ENCODE measurements at places on chromosomes 6 and 20.

GRCh38 chr6:12751694-12752325 is 35.2 kb downstream of the PHACTR1 start:
- DNase-seq = no peak

- no peak for DNase-seq
Measured at GRCh38 chr6:167726043-167726621, 100.6 kb upstream of the AFDN start.

GRCh38 chr20:3543901-3544507 is 73.2 kb downstream of the ATRN start:
- DNase-seq = no peak

DNA sequence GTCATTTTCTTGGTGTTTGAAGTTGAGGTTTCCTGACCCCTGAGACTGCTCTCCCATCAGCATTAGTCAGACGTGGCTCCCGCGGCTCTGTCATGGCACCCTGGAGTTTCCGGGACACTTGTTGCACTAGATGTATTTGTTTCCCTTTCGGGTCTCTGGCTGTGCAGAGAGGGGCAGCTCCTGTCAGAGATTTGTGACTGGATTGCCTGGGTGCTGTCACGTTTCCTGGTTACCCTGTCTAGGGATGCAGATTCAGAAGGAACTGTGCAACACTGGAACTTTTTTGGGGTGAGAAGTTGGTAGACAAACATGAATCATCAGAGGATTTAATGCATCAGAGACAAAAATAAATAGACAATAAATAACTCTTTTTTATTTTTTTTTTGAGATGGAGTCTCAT is 431.8 kb upstream of the MAN1A1 start:
- DNase-seq = no peak

- DNase-seq = no peak
Measured at GRCh38 chr20:12055161-12055560, 137.5 kb downstream of the BTBD3 start.

- DNase-seq = no peak
Measured at GRCh38 chr6:7256785-7257184, 56.2 kb downstream of the SSR1 start.

DNA sequence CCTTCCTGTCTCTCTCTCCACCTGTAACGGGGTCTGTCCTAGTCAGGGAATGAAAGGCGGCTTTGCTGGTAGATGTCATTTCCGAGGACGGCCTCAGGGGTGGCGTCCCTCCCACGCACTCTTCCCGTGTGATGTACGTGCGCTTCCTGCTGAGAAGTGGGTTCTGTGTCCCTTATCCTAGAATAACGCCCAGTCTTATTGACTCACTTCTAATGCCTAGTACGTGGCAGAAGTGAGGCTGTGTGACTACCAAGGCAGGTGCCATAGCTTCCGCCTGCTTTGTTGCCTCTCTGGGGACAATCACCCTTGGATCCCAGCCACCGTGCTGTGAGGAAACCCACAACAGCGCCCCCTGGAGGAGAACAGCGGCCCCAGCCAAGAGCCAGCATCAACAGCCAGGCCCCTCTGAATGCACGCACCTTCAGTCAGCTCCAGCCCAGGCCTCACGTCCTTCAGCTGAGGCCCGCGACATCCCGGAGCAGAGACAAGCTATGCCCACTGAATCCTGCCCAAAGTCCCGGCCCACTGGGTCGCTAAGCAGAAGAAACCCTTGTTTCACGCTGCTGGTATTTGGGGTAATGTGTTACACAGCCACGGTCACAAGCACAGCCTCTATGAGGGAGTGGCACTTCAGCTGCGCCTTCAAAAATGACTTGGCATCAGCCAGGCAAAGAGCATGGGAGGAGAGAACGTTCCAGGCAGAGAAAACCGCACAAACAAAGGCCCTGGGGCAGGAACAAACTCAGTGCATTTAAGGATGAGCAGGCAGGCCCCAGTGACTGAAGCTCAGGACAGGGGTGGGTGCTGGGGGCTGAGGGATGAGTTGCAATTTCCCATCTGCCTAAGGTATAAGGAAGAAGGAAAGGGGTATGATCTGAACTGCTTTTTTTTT is 224.2 kb downstream of the NFATC2 start:
- peak; percentile 17 for DNase-seq

DNA sequence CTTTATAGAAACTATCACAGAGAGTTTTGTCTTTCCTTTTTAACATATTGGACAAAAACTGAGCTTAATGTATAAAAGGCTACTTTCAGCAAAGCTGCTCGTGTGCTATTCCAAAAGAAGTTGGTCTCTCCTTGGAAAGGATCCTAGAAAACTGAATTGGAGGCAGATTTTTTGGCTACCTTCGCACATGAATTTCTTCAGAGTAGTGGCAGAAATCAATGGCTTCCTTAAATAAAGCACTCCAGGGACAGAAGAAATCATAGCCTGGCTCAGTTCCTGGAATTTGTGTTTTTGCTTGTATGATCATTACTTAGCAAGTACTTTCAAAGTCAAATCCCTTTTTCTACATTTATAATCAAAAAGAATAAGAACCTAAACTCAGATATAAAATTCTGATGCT is 780.3 kb downstream of the PHF3 start:
- no peak for DNase-seq

Data from T follicular helper cell (primary cell).